GM12865 (cell line): ENCODE measurements at places on chromosomes 1 and 21.

DNA sequence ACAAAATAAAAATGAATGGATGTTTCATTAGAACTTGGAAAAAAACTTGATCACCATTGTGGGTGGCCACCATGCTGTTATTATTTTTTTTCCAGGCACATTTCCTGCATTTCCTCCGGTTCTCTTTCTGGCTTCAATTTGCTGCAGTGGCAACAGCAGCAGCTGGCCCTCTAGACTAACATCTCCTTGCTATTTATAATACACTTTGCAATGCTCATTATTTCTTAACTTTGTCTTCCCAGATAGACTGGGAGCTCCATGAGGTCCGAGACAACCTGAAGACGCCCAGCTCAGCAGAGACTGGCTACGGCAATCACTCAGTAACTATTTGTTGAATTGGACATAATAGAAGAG is 53.4 kb upstream of the ATP5PO start:
- no peak for DNase-seq

GRCh38 chr21:38712664-38713063 is 93.1 kb upstream of the ETS2 start:
- DNase-seq: no peak

DNA sequence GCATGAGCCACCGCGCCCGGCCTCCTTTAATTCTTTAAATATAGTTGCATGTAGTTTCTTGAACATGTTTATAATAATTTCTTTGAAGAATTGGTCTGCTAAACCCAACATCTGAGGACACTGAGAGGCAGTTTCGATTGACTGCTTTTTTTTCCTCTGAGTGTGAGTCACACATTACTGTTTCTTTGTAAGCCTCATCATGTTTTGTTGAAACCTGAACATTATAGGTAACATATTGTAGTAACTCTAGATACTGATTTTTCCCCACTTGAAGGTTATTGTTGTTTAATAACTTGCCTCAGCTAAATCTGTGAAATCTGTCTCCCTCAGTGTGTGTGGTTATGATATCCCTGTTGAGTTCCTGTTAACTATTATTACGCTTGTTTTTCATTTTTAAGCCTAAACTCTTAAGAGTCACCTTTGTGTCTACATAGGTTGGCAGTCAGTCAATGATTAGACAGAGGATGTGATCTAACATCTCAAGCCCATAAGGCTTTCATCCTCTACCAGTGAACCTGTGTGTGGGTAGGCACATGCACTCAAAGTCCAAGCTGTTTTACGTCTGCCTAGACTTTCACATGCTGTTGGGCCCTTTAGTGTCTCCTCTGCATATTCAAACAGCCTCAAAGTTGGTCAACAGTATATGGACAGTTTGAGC is 155.5 kb downstream of the KCNH1 start:
- DNase-seq: no peak

DNA sequence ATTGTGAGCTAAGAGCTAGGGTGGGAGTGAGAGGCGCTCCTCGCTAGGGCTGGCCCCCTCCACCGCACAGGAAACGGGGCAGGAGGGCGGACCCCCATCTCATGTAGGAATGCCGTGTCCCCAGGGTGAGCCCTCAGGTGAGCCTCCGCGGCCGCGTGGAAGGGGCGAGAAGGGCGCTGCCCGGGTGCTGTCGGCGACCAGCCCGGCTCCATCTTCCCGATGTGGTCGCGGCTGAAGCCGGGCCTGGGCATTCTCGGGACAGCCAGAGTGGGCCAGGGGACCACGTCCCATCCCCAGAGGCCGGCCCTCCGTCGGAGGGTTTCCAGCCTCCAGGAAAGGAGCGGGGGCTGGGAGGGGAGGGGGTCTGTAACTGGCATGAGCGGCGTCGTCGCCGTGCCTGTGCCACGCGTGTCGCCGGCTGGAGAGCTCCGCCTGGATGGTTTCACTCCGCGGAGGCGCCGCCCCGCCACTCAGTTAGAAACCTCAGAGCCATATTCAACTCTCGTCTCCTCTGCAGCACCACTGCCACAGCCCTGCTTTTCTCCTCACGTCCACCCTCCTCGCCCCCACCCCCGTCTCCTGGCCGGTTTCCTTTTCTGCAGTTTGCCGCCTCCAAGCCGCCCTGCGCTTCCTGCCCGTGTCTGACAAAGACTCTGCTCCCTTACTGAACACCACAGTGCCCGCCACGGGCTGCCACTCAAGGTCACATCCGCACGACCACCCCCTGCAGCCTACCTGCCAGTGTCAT is at the start of gene TMEM269:
Gene TMEM269 (plus strand): TSS at position 46 of the 748 bp plus-strand sequence. CDS start 4,903 bp downstream, outside the sequence.
- no peak for DNase-seq

DNA sequence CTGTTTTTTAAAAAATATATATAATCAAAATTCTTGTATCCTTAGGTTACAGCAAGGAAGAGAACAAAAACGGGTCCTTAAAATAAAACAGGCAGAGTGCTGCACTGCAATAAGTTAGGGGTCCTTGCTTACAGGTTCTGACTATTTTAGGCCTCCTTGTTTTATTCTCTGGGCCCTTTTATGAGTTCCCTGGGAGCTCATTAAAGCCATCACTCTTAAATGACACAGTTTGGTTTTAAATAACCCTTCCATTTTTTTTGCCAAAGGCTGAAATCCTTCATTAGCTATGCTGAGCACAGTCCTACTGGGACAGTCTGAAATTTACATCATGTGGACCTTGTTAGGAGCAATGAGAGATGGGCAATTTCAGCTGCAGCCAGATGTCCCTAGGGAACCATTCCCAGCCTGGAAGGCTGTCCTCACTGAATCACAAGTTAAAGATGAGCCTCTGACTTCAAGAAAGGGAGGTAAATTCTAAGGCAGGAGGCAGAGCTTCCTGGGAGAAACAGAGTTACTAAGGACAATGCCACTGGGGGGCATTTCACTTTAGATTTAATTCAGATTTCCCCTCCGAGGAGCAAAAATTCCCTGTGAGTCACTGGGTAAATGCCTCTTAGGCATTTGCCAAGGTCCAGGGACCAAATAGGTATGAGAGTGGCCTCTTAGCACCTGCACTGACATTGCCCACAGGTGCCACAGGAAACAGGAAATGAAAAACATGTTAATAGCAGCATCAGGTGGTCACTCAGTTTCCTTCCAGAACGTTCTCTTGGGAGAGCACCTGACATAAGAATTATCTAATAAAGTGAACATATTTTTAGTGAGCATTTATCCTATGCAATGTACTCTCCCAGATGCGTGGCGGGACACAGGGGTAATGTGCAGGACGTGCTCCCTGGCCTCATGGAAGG is 3.8 kb upstream of the MUL1 start:
- DNase-seq: peak; percentile 8

- no peak for DNase-seq
These were observed 158.9 kb upstream of the JUN start for GRCh38 chr1:58942759-58943191.

DNA sequence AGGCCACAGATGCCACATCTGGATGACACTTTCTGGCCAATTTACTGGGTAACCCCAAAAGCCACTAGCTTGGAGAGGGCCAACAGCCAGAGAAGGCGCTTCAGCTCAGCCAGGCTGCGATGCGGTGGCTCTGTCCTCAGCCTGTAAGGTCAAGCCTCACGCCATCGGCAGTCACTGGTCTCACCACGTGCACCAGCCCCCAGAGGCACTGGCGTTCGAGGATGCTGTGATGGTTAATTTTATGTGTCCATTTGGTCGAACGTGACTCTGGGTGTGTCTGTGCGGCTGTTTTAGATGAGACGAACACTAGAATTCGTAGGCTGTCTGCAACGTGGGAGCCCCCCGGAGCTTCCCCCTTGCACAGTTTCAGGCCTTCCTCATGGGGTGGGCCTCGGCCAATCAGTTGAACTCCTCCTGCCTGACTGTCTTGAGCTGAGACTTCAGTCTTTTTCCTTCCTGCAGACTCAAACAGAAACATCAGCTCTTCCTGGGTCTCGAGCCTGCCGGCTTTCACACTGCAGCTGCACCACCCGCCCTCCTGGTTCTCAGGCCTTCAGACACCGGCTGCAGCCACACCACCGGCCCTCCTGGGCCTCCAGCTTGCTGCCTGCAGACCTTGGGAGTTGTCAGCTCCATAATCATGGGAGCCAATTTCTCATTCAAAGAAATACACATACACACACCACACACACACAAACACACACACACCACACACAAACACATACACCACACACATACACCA is 41.6 kb upstream of the SLC45A1 start:
- peak; percentile 82 for DNase-seq

DNA sequence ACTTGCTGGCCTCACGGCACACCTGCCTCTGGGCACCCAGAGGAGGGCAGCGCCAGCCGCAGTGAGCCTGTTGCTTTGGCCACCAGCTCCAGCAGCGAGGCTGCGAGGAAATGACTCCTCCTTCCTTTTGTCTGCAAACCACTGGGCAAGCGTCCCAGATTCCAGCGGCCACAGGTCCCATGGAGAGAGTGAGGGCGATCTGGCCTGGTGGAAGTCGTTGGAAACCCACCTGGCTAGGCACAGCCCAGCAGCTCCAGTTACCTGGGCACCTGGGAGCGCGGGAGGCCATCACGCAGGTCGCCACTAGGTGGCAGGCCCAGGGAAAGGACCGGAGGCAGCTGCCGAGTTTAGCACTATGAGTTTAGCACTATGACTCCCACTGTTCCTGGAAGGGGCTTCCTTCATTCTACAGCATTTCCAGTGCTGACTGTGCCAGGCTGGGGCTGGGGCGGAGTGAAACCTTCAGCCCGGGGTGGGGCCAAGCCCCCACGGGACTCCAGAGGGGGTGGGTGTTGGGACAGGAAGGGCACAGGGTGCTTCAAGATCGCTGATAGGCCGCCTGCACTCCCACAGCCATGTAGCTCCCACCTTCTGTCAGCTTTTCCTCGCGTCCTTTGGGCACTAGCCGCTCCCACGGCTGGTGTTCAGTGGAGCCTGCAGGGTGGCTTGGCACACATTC is 1.1 kb upstream of the ESPN start:
- DNase-seq: peak; percentile 63
